Kidney epithelial cell (primary cell): ENCODE measurements at places on chromosomes 1 and 21. TPM values are rescaled to one million over a fixed set of nuclear protein-coding genes. Genes with fewer than 3 reads are reported as not detected.

Gene ZNF648
- total RNA-seq, result 1.0 and 1.1 TPM in 2 replicates

Gene TMPRSS15
- not detected in 2 replicates for total RNA-seq

Gene RPTN
- total RNA-seq, result not detected in 2 replicates

Gene UROD
- 92.8 and 113 TPM in 2 replicates for total RNA-seq

DNA sequence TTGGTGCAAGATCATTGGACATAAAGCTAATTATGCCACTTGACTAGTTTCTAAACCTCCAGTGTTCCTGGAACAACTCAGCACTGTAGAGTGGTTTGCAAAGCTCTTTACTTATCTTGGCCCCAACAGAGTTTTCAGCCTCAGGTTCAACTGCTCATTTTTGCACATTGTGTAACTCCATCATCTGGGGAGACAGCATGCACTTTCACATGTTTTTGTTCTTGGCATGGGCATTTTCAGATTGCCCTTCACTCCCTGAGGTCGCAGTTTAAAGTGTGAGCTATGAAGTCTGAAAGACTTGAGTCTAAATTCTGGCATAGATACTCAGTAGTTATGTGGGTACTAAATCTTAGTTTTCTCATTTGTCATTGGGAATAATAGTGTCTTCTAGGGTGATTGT is 5.1 kb downstream of the USP16 start:
- DNase-seq, result no peak

- no peak for DNase-seq
These were observed 61.8 kb upstream of the TTLL7 start for GRCh38 chr1:84060781-84061180.

DNA sequence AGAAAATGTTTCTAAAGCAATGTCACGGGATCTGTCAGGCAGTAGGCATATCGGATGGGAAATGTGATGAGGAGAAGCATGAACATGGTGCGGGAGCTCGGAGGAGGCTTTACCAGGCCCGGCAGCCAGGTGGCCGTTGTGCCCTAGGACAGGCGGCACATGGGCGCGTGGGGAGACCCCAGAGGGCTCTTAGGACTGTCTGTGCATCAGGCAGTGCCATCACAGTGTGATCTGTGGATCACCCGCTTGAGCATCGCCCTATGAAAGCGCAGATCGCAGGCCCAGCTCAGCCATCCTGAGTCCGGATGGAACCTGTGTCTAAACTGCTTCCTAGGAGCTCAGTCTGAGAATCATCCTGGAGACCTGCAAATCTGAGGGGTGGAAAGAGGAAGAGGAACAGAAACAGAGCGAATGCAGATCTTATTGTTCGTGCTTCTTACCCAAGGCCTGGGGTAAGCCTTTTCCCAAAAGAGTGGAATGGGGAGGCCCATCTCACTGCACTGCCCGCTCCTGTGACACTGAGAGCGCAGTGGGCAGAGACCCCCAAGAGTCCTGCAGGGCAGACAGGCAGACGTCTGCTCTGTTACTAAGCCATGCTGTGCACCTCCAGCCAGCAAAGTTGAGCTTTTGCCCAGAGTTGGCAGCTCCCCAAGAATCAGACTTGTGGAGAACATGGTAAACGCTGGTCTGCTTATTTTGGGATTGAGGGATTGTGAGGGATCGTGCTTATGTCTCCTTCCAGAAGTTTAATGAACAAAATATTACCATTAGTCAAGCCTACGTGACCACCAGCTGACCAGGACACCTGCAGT is 251.0 kb downstream of the RHOU start:
- DNase-seq, result no peak
